Kidney epithelial cell (primary cell): ENCODE measurements at places on chromosomes 13 and 19. TPM values are rescaled to one million over a fixed set of nuclear protein-coding genes. Genes with fewer than 3 reads are reported as not detected.

The FAM124A gene
- 0.48 and 1.2 TPM in 2 replicates for total RNA-seq

The ATCAY gene
- total RNA-seq = 0.14 TPM in 1 of 2 replicates, not detected in the other

The ASPDH gene
- total RNA-seq = not detected in 2 replicates

The USE1 gene
- total RNA-seq = 14.9 and 17.0 TPM in 2 replicates

The ZNF677 gene
- 25.3 and 31.6 TPM in 2 replicates for total RNA-seq

The LILRB1 gene
- total RNA-seq = not detected in 2 replicates

The ZNF112 gene
- total RNA-seq = 3.6 and 7.6 TPM in 2 replicates

The RAB20 gene
- 3.4 and 7.4 TPM in 2 replicates for total RNA-seq

The PCDH9 gene
- 0.34 and 0.75 TPM in 2 replicates for total RNA-seq

The TNFRSF19 gene
- 31.3 and 38.5 TPM in 2 replicates for total RNA-seq

The TRIP10 gene
- total RNA-seq = 31.2 and 35.2 TPM in 2 replicates

The SLC7A10 gene
- total RNA-seq = not detected in 2 replicates
